Activated CD4-positive, CD25-positive, alpha-beta regulatory T cell treated with anti-CD3 and anti-CD28 coated beads, Interleukin-2, amount 50 U/mL, for 16 hours (primary cell): ENCODE measurements at places on chromosomes 2 and 18.

DNA sequence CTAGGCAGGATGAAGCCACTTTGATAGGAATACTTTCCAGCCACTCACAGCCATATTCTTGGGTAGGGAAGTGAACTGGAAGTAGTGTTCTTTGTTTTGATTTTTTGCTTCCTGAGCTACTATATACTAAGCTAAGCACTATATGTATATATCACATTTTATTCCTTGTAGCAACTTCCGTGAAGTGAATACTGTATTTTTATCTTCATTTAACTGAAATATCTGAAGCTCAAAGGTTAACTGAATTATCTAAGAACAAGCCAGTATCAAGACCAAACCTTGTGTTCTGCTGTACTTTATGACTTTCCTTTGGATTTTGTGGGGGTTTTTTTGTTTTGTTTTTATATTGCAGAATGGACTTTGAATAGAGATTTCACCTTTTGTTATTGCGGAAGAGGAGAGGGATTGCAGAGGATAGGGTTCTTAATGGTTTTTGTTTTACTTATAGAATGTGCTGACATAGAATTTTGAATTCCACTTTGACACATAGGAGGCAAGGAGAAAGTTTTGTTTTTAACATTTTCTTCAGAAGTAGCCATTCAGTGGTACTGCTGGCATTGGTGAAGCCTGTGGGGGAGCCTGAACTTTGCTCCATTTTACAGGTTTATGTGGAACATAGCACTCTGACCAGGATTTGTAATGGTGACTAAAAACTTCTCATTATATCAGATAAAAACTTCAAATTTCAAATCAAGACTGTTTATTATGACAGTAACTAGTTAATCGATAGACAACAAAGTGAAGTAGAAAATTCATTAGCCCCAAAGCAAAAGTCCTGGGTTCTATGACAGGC lies 24.1 kb upstream of the RNF138 start:
- no peak for DNase-seq

- DNase-seq = no peak
Observed at GRCh38 chr2:224869601-224870233, 153.6 kb upstream of the CCDC195 start.

GRCh38 chr2:135337071-135337470 lies 193.9 kb downstream of the ZRANB3 start:
- no peak for DNase-seq

DNA sequence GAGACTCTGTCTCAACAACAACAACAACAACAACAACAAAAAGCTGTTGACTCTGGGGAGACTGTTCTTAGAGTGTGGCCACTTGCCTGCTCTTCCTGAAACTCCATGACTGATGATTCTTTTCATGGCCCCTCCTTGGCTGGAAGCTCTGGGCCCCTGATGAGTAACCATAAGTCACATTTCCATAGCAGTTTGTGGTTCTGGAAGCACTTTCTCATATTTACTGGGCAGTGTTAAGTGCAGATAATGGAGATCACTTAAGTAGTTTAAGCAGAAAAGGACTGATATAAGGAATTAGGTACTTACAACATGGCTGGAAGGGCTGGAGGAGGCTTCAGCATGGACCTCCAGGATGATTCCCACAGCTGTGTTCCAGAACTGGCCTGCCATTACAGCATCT lies 147.3 kb upstream of the DLX2 start:
- DNase-seq = no peak

GRCh38 chr18:77059294-77059916 lies 73.2 kb downstream of the MBP start:
- DNase-seq = no peak

GRCh38 chr18:74351354-74351753 lies 35.7 kb downstream of the C18orf63 start:
- DNase-seq = no peak

GRCh38 chr2:168143813-168144212 lies 103.6 kb downstream of the STK39 start:
- no peak for DNase-seq

DNA sequence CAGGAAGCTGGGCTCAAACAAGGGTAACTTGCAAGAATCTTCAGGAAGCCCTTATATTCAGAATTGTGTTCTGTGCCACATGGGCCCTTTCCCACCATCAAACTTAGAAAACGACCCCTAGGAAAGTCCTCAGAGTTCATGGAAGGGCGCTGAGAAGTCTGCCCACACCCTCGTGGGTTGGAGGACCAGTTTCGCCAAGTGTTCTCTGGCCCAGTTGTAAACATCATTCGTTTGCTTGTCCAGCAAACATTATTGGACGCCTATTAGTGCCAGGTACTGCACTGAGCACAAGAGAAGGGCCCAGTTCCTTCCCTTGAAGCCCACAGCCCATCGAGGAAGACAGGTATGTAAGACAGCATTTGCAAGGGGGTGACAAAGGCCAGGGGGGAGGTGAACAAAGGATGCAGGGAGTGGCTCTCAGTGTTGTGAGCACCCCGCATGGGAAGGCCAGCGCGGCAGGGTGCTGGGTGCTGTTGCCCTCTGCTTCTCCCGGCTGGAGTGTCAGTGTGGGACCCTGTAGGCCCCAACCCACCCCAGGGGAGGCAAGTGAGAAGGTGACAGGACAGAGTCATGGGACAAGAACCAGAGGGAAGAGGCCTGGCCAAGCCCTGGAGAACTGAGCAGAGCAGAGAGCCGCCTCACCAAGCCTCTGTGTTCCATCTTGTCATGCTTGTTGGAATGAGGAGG lies 60.2 kb upstream of the ALPP start:
- no peak for DNase-seq

DNA sequence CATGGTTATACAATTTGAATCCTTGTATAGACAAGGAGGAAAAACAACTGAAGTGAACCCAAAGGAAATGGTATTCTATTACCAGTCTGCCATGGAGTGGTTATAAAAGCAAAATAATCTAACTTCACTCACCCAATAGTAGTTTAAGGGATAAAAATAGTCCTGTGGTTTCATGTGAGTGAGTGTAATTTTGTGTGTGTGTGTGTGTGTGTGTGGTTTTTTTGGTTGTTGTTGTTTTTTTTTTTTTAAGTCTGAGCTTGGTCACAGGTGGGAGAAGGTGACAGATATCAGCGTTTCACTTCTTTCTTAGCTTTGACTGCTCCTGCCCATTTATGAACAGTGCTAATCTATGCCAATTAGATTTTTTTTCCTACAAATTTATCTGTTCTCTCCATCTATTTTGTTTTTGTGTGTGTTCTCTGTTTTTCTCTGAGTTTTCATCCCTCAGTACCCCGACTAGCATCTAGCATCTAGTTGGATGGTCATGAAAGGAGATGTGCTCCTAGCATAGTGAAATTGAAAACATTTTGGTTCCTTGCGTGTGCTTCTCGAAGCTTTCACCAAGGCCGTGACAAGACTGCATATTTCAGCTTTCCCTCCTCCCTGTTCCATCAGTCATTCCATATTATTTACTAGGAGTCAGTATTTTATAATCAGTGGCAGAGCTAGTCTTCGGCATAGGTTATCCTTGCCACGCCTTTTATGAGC lies 200.1 kb upstream of the DTNA start:
- DNase-seq = no peak

- no peak for DNase-seq
Observed at GRCh38 chr2:25190536-25190935, 22.2 kb upstream of the POMC start.

- DNase-seq = no peak
Observed at GRCh38 chr2:158755310-158756087, 39.6 kb upstream of the DAPL1 start.

DNA sequence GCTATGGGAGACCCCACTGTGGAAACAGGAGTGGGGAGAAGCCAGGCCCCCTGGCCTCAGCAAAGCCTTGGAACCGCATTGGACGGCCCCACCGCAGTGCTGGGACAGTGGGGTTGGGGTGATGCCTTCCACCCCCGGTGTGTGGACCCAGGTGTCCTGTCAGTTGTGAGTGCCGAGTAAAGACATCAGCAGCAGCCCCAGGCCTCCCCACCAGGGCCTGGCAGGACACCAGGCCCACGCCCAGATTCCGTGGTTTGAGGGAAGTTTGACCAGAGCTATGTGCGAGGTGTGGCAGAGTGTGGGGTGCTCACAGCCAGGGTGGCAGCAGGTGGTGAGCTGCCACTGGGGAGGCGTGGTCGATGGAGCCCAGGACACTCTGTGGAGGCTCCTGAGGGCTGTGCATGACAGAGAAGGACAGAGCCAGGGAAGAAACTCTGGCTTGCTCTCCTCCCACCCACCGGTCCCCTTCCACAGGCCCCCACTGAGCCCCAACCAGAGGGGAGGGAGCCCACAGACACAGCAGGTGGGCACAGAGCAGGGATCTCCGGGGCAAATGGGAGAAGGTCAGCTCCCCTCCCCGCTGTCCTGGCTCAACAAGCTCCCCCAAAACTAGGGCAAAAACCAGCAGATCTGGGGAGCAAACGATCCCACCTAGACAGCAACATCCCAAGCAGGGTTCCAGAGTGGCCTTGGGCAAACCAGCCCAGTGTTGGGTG lies 69.1 kb downstream of the TWIST2 start:
- DNase-seq = no peak

GRCh38 chr2:96471772-96472171 lies 33.4 kb downstream of the NEURL3 start:
- DNase-seq = no peak

DNA sequence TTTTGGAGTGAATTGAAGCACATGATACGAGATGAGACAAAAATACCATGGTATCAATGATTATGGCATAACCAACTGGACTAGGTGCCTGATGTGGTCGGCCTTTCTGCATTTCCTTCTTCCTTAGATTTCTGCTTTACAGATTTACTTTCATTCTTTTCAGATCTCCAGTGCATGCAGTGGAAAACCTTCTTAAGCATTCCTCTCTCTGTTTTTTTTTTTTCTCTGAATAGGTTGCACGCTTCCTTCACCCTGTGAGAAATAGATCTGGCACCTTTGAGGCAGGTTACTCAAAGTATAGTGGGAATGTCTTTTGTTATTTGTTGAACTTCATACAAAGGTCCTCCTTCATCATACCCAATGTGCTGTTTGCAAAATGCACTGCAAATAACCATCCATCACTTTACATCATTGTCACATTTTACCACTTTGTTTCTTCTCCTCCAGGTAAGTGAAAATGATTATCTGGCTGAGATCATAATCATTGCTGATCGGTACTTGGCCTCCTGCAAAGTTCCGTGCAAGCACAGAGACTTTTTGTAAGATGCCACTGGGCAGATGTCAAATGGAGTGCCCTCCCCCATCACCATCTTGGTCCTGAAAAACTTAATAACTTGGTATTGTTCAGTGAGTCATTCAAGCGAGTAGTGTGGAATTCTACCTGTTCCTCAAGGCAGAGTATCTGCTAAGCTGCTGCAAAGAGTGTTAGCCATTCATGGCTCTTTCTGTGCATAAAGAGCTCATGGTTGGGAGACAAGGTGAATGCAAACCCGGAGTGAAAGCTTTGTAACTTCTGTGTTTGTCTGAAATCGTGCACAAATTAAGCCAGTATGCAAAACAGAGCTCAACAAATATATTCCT lies 30.0 kb upstream of the KLHL14 start:
- DNase-seq = no peak

GRCh38 chr2:101238930-101239759 lies 13.5 kb upstream of the CNOT11 start:
- no peak for DNase-seq

- DNase-seq = no peak
Observed at GRCh38 chr2:100895934-100896685, 76.2 kb downstream of the NPAS2 start.

GRCh38 chr2:140601342-140601741 lies 1529.5 kb downstream of the LRP1B start:
- DNase-seq = no peak

- no peak for DNase-seq
Observed at GRCh38 chr2:37013315-37013641, 46.9 kb upstream of the STRN start.

DNA sequence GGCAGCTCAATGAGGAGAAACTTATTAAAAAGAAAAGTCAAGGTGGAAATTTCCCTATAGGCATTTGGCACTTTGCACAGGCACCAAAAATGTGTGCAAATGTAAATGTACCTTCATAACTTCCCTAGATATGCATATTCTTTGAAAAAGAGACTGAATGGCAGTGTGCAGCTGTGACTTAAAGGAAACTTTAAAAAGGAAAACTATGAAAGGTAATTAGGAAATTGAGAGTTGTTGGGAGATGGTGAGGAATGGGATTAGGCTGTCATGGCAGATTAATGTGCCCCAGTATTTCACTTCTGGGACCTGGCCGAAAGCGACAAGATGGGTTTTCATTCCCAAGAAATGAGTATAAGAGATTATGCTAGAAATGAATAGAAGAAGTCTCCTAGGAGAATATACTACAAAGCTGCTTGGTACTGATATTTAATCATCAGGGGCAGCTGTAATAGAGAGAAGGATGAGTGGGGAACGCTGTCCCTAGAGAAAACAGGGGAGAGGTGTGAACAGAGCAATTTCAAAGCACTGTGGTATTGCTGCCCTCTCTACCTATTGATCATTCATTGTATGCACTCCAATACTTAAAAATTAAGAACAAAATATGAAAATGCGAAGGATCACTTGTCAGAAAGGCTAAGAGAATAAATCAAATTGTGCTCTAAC lies 313.1 kb downstream of the AGPS start:
- DNase-seq = no peak

GRCh38 chr2:154264024-154264423 lies 392.3 kb downstream of the GALNT13 start:
- DNase-seq = no peak

DNA sequence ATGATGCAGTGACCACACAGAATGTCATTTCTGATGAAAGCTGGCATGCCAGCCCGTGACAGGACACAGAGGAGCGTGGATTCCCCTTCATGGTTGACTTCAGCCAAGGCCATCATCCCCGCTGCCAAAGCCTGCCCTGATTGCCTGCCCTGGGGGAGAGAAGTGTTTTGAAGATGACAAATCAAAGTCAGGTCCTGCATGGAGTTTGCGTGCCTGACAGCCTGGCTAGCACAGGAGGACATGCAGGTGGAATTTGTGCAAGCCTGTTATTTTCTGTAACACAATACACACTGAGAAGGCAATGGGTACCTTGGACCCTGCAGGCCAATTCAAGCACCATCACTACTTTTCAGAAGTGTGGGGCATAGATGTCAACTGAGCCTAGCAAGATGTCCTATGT lies 5.4 kb upstream of the IL1R2 start:
- DNase-seq = no peak

DNA sequence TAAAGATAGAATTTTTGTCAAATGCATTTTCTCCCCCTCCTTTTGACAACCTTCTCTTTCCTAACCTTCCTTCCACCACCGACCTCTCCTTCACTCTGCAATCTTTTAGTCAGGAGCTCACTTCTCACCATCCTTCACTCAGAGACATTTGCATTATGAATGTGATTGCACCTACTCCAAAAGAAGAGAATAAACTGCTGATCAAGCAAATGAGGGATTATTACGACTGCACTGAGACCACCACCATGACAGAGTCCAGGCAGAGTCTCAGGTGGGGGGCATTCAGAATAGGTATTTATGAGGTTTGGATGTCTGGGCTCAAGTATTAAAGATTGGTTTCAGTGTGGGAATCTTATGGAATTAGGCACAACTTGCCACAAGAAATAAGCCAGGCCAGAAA lies 483.9 kb downstream of the PTH2R start:
- DNase-seq = no peak

GRCh38 chr2:232325324-232326273 lies 53.0 kb upstream of the ALPP start:
- DNase-seq = no peak
